CD4-positive, alpha-beta T cell treated with Interleukin-6 for 4 hours (primary cell): ENCODE measurements at places on chromosomes 12 and 14.

- no peak for DNase-seq
These were observed 2.8 kb downstream of the PTMS start for GRCh38 chr12:6768990-6769389.

- DNase-seq: no peak
These were observed 588.2 kb downstream of the NRXN3 start for GRCh38 chr14:78758333-78758732.

- no peak for DNase-seq
These were observed 30.7 kb downstream of the ADCY6 start for GRCh38 chr12:48758186-48758585.

- DNase-seq: no peak
These were observed 55.9 kb downstream of the AACS start for GRCh38 chr12:125121106-125121505.

DNA sequence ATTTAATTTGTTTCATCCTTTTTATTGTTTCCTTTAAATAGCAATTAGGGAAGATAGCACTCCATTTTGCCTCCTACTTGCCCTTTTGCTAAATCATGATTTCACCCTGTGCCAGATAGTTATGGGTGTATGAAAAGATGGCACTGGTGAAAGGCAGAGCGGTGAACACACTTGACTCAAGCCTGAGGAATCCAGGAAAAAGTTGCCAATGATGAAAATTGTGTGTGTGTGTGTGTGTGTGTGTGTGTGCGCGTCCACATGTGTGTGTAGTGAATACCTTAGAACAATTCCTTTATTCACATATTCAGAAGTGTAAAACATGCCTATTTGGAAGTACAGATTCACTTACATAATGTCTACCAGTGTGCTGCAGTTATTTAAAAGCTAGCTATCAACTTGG is 123.8 kb downstream of the PTCSC3 start:
- no peak for DNase-seq

- no peak for DNase-seq
These were observed 287.5 kb downstream of the FOXN3 start for GRCh38 chr14:89129570-89129969.

- DNase-seq: no peak
These were observed 34.9 kb downstream of the CCDC177 start for GRCh38 chr14:69539631-69540410.

DNA sequence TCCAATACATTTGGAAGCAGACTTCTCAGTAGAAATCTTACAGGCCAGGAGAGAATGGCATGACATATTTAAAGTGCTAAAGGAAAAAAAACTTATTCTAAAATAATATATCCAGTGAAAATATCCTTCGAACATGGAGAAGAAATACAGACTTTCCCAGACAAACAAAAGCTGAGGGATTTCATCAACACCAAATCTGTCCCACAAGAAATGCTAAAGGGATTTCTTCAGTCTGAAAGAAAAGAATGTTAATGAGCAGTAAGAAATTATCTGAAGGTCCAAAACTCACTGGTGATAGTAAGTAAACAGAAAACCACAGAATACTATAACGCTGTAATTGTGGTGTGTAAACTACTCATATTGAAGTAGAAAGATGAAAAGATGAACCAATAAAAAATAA is 103.9 kb downstream of the INSM2 start:
- DNase-seq: no peak

DNA sequence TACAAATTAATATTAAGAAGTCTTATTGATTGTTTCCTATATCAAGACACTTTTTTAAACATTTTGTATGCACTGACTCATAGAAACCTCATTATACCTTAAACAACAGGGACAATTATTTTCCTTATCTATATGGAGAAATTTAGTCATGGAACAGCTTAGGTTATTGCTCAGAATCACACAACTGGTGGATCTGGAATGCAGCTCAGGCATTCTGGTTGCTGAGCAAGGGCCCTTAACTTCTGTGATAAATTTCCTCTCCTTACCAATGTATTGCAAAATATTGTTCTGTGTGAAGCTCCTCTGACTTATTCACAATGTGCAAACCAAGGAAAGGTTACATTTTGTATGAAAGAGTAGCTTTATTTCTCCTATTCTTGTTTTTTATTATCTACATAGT is 817.8 kb downstream of the LRFN5 start:
- DNase-seq: no peak

GRCh38 chr12:3101309-3102024 is 24.3 kb downstream of the TSPAN9 start:
- DNase-seq: no peak

DNA sequence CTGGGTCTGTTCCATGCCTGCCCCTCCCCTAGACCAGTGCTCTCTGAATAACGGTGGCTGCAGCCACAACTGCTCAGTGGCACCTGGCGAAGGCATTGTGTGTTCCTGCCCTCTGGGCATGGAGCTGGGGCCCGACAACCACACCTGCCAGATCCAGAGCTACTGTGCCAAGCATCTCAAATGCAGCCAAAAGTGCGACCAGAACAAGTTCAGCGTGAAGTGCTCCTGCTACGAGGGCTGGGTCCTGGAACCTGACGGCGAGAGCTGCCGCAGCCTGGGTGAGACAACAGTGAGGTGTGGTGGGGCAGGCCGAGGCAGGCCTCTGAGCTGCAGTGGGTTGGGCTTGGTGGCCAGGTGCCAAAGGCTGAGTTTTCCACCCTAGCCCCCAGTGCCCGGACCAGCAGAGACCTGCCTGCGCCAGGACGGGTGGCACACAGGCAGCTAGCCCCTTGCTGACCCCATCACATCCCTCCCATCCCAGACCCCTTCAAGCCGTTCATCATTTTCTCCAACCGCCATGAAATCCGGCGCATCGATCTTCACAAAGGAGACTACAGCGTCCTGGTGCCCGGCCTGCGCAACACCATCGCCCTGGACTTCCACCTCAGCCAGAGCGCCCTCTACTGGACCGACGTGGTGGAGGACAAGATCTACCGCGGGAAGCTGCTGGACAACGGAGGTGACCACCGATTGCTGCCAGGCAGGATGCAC is 28.2 kb upstream of the LRP1-AS start:
- peak; percentile 57 for DNase-seq

- DNase-seq: no peak
These were observed 921 bp downstream of the DEPDC4 start for GRCh38 chr12:100265732-100266584.
